ENCODE measurements at places on chromosomes 3 and 15.

- peaks cover 4% of the 10 kb centered on the region for H3K4me1 ChIP-seq
- no peak overlapping the region for H3K4me3 ChIP-seq
- no peaks in the 10 kb centered on the region for H3K27me3 ChIP-seq
- DNase-seq: no peak
- no peak overlapping the region for H3K27ac ChIP-seq
Observed at GRCh38 chr15:33150971-33151370, 43.5 kb downstream of the FMN1 start.

- DNase-seq: no peak
- H3K4me3 ChIP-seq: no peak overlapping the region
- peaks cover 9% of the 10 kb centered on the region for H3K27me3 ChIP-seq
- no peaks in the 10 kb centered on the region for H3K36me3 ChIP-seq
Observed at GRCh38 chr3:35674451-35675109, 35.3 kb downstream of the ARPP21 start.

DNA sequence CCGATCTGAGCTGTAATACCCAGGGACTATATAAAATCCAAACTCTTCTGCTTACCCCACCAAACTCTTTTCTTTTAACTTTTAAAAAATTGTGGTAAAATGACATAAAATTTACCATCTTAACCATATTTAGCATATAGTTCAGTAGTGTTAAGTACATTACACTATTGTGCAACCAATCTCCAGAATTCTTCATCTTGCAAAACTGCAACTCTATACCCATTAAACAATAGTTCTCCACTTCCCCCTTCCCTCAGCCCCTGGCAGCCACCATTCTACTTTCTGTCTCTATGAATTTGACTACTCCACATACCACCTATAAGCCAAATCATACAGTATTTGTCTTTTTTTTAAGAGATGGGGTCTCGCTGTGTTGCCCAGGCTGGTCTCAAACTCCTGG lies 38.7 kb downstream of the SENP8 start:
- H3K27ac ChIP-seq: peak overlapping the region; percentile 84
- H3K4me3 ChIP-seq: no peak overlapping the region
- H3K36me3 ChIP-seq: no peaks in the 10 kb centered on the region
- no peaks in the 10 kb centered on the region for H3K27me3 ChIP-seq

GRCh38 chr3:73228000-73228399 lies 166.5 kb downstream of the EBLN2 start:
- H3K4me1 ChIP-seq: peaks cover 7% of the 10 kb centered on the region
- H3K27me3 ChIP-seq: no peaks in the 10 kb centered on the region

DNA sequence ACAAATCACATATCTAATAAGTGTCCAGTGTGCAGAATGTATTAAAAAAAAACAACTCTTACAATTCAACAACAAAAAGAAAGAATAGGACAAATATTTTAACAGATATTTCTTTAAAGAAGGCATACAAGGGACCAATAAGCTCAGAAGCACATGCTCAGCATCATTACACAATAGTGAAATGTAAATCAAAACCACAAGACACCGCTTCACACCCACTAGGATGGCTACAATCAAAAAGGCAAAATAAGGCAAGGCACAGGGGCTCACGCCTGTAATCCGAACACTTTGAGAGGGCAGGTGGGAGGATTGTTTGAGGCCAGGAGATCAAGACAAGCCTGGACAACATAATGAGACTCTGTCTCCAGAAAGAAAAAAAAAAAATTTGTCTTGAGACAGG lies 255.6 kb downstream of the MAGI1 start:
- DNase-seq: no peak
- H3K4me1 ChIP-seq: no peaks in the 10 kb centered on the region
- no peak overlapping the region for H3K4me3 ChIP-seq
- H3K27ac ChIP-seq: no peak overlapping the region
- H3K36me3 ChIP-seq: no peaks in the 10 kb centered on the region
- H3K27me3 ChIP-seq: no peaks in the 10 kb centered on the region

DNA sequence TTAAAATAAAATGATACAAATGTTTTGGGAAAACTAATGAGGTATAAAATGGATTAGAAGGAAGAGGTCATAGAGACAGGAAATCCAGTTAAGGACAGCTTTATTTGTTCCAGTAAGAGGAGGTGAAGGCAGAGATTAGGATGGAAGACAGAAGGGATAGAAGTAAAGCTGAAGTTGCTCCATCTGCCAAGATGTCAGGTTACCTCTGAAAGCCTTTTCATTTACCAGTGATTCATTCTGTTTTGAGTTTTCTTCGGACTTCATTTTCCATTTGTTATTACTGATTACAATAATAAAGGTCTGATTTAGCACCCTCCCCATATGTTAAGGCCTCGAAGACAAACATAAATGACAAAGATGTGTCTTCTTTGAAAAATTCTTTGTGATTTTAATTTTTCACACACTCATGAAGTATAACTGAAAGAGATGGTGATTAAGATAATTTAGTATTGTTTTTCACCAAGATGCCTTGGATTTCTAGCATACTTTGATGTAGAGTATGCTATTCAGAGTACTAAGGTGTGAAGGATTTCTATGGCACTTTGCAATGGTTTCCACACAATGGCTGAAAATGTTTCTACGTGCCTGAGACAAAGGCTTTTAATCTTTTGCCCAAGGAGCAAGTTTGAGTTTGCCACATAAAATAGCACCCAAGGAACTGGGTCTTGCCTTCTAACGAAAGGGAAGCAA lies 75.4 kb upstream of the PLAAT1 start:
- DNase-seq: no peak
- no peaks in the 10 kb centered on the region for H3K27me3 ChIP-seq
- no peaks in the 10 kb centered on the region for H3K4me1 ChIP-seq
- H3K36me3 ChIP-seq: no peaks in the 10 kb centered on the region

GRCh38 chr15:60814062-60814461 lies 335.1 kb upstream of the ICE2 start:
- H3K36me3 ChIP-seq: no peaks in the 10 kb centered on the region
- peaks cover 20% of the 10 kb centered on the region for H3K27me3 ChIP-seq
- H3K4me1 ChIP-seq: no peaks in the 10 kb centered on the region
- no peak overlapping the region for H3K4me3 ChIP-seq
- DNase-seq: no peak
- H3K27ac ChIP-seq: no peak overlapping the region

DNA sequence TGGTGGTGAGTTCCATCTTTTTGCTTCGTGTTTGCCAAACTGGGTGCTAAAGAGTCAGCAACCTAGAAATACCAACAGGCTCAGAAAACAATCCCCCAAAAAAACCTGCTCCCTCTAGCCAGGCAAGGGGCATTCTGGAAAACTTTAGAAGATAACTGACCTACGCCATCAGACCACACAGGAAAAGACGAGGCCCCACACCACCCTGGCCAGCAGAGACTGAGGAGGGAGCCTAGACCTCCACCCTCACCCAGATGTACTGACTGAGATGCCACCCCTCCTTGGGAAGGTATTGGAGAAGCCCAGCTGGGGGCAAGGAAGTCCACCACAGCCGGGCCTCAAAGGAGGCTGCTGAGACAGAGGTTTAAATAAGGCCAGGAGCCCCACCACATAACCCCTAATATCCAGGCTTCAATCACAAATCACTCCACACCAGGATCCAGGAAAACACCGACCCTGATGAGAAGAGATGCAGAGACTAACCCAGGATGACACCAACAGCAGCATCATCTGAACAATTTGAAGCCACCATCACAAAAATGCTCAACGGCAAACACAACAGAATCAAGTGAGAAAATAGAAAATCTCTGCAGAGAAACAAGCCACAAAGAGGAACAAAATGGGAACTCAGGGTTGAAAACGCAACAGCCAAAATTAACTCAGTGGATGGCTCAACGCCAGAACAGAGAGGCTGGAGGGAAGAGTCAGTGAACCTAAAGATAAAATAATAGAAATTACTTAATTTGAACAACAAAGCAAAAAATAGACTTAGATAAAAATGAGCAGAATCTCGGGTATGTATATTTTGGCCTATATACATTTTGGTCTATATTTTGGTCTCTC lies 61.0 kb downstream of the TPRA1 start:
- no peak overlapping the region for H3K4me3 ChIP-seq
- no peak for DNase-seq
- H3K27ac ChIP-seq: no peak overlapping the region
- no peaks in the 10 kb centered on the region for H3K36me3 ChIP-seq
- peaks cover 5% of the 10 kb centered on the region for H3K4me1 ChIP-seq

- no peak for DNase-seq
- no peak overlapping the region for H3K4me3 ChIP-seq
- H3K4me1 ChIP-seq: peaks cover 20% of the 10 kb centered on the region
Observed at GRCh38 chr3:59247402-59247841, 197.6 kb upstream of the CFAP20DC start.

DNA sequence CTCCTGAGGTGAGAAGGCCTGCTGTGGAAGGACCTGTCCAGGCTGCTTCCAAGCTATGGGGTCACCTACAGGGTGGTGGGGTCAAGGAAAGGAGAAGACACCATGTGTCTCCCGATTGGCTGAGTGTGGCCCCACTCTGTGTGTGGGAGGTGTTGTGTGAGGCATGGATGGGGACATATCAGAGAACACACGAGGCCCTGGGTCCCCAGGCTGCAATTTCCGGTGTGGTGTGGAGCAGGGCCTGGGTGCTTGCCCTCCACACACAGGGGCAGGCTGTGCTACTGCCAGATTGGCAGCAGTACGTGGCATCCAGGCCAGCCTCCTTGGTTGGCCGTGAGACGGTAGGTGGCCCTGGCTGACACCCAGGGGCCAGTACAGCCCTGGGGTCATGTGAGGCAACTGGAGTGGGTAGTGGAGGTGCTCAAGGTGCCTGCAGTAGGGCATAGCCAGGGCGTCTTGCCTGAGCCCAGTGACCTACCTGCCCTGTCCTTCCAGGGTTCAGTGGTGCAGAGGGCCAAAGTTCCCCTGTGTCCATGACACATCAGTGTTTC lies 233.8 kb downstream of the SNRPN start:
- H3K4me1 ChIP-seq: no peaks in the 10 kb centered on the region
- DNase-seq: no peak
- H3K4me3 ChIP-seq: no peak overlapping the region
- H3K27me3 ChIP-seq: no peaks in the 10 kb centered on the region
- no peak overlapping the region for H3K27ac ChIP-seq

- H3K27ac ChIP-seq: no peak overlapping the region
- no peaks in the 10 kb centered on the region for H3K36me3 ChIP-seq
- peaks cover 9% of the 10 kb centered on the region for H3K4me1 ChIP-seq
- H3K4me3 ChIP-seq: no peak overlapping the region
- H3K27me3 ChIP-seq: no peaks in the 10 kb centered on the region
- no peak for DNase-seq
Observed at GRCh38 chr15:61049028-61049427, 180.1 kb downstream of the RORA start.

GRCh38 chr3:44963571-44964325 lies 12.2 kb downstream of the ZDHHC3 start:
- no peak overlapping the region for H3K4me3 ChIP-seq
- H3K36me3 ChIP-seq: peaks cover 14% of the 10 kb centered on the region
- no peaks in the 10 kb centered on the region for H3K27me3 ChIP-seq

DNA sequence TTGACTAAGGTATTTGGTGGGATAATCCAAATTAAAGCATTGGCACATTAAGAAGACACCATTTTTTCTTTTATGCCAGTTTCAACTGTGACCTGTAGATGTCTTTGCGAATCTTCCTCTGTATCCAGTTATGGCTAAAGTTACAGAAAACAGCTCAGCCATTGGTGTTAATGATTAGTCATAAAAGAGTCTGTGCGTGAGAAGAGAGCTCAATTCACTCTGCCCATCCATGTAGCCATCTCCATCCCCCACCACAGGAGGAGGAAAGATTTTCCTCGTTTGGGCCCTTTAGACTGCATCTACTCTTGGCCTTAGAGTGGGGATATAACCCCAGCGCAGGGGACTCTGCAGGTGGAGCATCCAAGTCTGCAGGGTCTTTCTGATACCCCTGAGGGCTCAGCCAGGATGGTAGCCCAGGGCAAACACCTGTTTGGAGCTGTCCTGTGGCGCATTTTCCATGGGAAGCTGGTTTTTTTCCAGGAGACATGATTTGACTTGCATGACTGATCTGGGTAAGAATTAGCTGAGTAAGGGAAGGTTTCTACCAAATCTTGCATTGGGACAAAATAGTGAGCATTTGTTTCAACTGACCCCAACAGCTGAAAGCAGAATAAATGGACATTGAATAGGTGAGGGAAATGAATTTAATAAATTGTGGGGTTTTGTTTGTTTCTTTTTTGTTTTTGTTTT lies 29.5 kb downstream of the NANOGP8 start:
- no peak for DNase-seq
- H3K36me3 ChIP-seq: no peaks in the 10 kb centered on the region
- no peak overlapping the region for H3K4me3 ChIP-seq
- H3K27me3 ChIP-seq: no peaks in the 10 kb centered on the region
- no peak overlapping the region for H3K27ac ChIP-seq
- H3K4me1 ChIP-seq: no peaks in the 10 kb centered on the region

DNA sequence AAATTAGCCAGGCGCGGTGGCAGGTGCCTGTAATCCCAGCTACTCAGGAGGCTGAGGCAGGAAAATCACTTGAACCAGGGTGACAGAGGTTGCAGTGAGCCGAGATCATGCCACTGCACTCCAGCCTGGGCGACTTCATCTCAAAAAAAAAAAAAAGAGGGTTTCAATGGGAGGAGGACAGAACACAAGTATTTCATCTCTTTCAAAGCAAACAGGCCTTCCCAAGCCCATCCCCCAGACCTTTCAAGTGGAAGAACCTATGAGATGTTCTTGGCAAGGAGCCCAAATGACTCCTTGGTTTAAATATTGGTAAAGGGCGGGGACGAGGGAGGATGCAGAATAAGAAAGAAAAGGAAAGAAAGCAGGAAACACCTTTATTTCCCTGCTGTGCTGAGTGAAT lies 62.2 kb upstream of the MCF2L2 start:
- no peak overlapping the region for H3K4me3 ChIP-seq
- H3K27ac ChIP-seq: peak overlapping the region; percentile 24
- H3K36me3 ChIP-seq: no peaks in the 10 kb centered on the region

- no peaks in the 10 kb centered on the region for H3K36me3 ChIP-seq
- no peaks in the 10 kb centered on the region for H3K27me3 ChIP-seq
- H3K4me1 ChIP-seq: no peaks in the 10 kb centered on the region
- DNase-seq: no peak
- no peak overlapping the region for H3K4me3 ChIP-seq
- H3K27ac ChIP-seq: no peak overlapping the region
Observed at GRCh38 chr3:144104186-144104585, 132.6 kb downstream of the DIPK2A start.

GRCh38 chr3:134976948-134977347 lies 181.9 kb downstream of the EPHB1 start:
- H3K27ac ChIP-seq: no peak overlapping the region
- no peaks in the 10 kb centered on the region for H3K27me3 ChIP-seq
- H3K4me3 ChIP-seq: no peak overlapping the region

- DNase-seq: no peak
- peaks cover 20% of the 10 kb centered on the region for H3K4me1 ChIP-seq
- no peaks in the 10 kb centered on the region for H3K27me3 ChIP-seq
- H3K36me3 ChIP-seq: no peaks in the 10 kb centered on the region
Observed at GRCh38 chr3:56855856-56856512, 54.2 kb upstream of the ARHGEF3 start.

GRCh38 chr15:45114751-45115085 lies 592 bp downstream of the DUOXA2 start:
- no peaks in the 10 kb centered on the region for H3K36me3 ChIP-seq
- no peak overlapping the region for H3K27ac ChIP-seq
- DNase-seq: no peak
- no peak overlapping the region for H3K4me3 ChIP-seq
- peaks cover 76% of the 10 kb centered on the region for H3K27me3 ChIP-seq

GRCh38 chr3:144142151-144142840 lies 170.7 kb downstream of the DIPK2A start:
- no peak overlapping the region for H3K27ac ChIP-seq
- H3K36me3 ChIP-seq: no peaks in the 10 kb centered on the region

Measured in RWPE2 (cell line).